ENCODE measurements at places on chromosomes 4 and X. TPM values are rescaled to one million over a fixed set of nuclear protein-coding genes. Genes with fewer than 3 reads are reported as not detected.

- no peak for DNase-seq
Observed at GRCh38 chr4:91267543-91267942, 1036.2 kb upstream of the GRID2 start.

Gene FREM3
- polyA plus RNA-seq: not detected

Gene GLRA3
- polyA plus RNA-seq: 0.24 TPM

Gene ITM2A
- 5.7 TPM for polyA plus RNA-seq

Gene ESX1
- not detected for polyA plus RNA-seq

Gene TRMT10A
- polyA plus RNA-seq: 15.1 TPM

Gene PLXNB3
- 119 TPM for polyA plus RNA-seq

- DNase-seq: no peak
Observed at GRCh38 chr4:153383131-153383530, 38.6 kb downstream of the MND1 start.

Gene GAGE1
- polyA plus RNA-seq: not detected

DNA sequence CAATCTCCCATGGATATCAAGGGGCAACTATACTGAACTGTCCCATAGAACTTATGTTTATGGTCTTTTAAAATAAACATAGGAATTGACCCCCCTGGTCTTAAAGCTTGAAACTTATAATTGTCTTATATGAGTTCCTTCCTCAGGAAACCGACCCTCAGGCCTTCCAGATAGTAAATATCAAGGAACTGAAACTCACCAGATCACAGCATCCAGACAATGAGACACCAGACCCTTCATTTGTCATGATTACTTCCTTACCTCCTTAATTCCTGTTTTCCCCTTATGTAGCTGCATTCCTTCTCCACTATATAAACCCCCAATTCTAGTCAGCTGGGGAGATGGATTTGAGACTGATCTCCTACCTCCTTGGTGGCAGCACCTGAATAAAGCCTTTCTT, 94.8 kb upstream of the GRPR start:
- DNase-seq: no peak

DNA sequence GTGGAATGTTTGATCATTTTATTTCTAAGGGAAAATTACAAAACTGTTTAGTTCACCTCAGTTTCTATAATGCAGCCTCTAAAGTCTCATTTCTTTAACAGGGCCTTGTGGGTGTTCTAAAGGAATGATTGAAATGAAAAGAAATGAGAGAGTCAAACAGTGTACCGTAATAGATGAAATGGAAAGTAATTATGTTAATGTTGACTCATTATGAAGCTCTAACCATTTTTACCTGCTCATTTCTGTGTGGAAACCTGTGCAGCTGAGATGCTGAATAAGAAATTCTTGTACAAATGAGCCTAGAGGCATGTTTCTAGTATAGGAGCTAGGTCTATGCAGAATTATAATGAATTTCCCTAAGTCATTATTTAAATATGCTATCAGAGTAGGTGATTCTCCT, 45.2 kb upstream of the RPA4 start:
- DNase-seq: no peak

GRCh38 chr4:1378559-1379231, 27.5 kb downstream of the NKX1-1 start:
- DNase-seq: peak; percentile 4

Gene SHISA3
- 2.7 TPM for polyA plus RNA-seq

DNA sequence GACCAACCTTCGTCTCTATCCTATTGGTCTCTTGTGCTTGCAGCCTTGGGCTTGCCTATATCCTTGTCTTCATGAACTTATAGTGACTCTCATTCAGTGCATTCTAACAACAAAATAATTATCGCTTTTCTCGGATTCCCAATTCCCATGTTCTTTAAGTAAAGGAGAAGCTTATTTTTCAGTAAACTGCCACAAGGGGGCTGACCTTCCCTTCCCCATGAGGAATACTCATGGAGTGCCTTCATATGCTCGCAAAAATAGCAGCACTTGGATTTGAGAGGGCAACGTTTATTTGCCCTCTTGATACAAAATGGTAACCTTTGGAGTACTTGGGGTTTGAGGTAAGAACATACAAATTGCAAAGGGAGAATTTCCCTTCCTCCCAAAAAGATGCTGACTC, 183.2 kb upstream of the TENT5D start:
- no peak for DNase-seq

DNA sequence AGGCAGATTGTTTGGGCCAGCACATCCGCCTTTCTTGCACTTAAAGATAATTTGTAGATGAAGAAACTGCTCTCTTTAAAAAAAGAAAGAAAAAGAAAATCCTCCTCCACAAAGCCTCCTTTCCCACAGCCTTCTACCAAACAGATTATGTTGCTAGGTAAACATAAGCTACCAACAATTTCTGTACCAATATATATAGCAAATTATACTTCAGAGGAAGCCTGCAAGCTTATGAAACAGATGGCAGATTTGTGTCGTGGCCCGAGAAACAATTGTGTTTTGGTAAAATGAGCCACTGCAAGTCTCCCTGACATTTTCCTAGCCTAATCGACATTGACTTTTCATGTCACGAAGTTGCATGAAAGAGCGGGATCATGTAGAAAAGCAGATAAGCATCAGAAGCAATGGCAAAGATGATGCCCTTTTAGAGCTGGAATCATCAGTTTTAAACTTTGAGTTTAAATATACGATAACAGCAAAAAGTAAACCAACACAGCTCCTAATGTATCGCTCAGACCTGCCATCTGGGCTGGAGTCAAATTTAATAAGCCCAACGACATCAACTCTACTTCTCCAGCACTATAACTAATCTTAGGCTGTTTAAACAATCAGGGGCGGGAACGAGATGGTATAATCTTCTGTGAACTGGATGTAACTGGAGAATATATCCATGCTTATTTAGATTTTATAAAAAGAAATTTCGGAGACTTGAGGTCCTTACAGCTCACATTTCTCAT, 94.9 kb upstream of the PLAC1 start:
- DNase-seq: no peak

- DNase-seq: no peak
Observed at GRCh38 chrX:119201570-119201969, 34.5 kb upstream of the PGRMC1 start.

Gene CLGN
- polyA plus RNA-seq: 2.5 TPM

- DNase-seq: no peak
Observed at GRCh38 chrX:75582511-75582910, 59.7 kb upstream of the ZDHHC15 start.

DNA sequence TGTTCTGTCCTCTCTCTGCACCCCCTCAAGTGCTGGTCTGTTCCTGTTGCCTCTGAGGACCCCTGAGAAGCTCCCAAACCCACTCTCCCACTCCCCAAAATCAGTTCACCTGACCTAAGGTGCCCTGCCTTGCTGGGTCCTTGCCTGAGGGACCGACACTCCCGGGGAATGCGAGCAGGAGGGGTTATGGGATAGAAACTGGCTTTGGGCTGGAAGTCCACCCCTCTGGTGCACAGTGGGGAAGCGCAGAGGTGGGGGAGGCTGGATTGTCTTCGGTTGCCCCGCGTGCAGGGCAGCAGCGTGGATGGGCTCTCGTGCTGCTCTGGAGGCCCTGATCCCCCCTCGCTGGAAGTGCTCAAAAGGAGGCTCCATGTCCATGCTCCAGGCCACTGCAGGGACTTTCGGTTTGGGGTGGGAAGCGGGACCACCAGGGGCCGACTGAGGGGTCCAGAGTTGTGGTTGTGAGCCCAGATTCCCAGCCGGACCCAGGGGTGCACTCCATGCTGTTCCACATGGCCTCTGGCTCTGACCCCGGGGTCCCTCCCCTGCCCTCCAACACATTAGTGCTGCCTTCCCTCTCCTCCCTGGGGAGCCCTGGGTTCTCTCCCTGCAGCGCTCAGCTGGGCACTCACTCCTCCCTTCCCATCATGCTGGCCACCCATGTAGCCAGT, 7.6 kb downstream of the SORCS2 start:
- no peak for DNase-seq

DNA sequence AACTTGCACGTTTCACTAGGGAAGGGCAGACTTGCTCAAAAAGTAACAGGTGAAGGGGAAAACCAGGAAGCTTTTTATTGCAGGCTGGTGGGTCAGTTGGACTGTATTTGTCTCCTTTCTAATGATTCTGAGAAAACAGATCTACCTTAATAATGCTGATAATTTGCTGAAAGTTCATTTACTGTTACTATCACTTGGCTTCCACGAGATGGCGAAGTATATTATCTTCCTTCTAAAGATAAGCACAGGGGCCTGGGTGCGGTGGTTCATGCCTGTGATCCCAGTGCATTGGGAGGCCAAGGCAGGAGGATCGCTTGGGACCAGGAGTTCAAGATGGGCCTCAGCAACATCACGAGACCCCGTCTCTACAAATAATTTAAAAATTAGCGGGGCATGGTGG, 16.4 kb downstream of the CCKAR start:
- DNase-seq: no peak

Data from adrenal gland (tissue), 19 donors.